ENCODE measurements at places on chromosomes 16 and 17. TPM values are rescaled to one million over a fixed set of nuclear protein-coding genes. Genes with fewer than 3 reads are reported as not detected.

DNA sequence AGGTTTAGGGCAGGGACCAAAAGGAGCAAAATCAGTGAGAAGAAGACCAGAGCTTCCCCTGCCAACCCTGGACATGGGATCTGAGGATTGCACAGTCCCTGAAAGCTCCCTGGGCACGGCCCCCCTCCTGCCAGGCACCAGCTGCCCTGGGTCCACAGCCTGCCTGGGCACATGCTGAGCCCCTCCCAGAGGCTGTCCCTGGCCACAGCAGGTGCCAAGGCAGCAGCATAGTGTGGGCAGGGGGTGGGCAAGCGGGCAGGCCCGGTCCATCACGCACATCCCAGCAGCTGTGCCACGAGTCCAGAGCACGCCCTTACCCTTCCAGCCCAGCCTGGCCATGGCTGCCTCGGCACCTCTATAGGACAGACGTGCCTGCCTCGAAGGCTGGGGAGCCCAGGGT, 12.7 kb downstream of the SCN4A start:
- no peak for DNase-seq
- H3K36me3 ChIP-seq = no peaks in the 10 kb centered on the region
- H3K4me3 ChIP-seq = no peak overlapping the region
- peaks cover 38% of the 10 kb centered on the region for H3K27me3 ChIP-seq
- no peak overlapping the region for H3K27ac ChIP-seq
- H3K4me1 ChIP-seq = peaks cover 3% of the 10 kb centered on the region

GRCh38 chr17:77677211-77677610, 281.3 kb upstream of the TNRC6C start:
- no peak overlapping the region for H3K27ac ChIP-seq
- H3K36me3 ChIP-seq = no peaks in the 10 kb centered on the region
- peaks cover 62% of the 10 kb centered on the region for H3K27me3 ChIP-seq
- no peak overlapping the region for H3K4me3 ChIP-seq
- DNase-seq = no peak

GRCh38 chr17:28725660-28726225, 290 bp downstream of the TLCD1 start:
- peak overlapping the region; percentile 79 for H3K4me3 ChIP-seq
- H3K27ac ChIP-seq = peak overlapping the region; percentile 92
- H3K27me3 ChIP-seq = no peaks in the 10 kb centered on the region
- H3K36me3 ChIP-seq = peaks cover 10% of the 10 kb centered on the region
- peak; percentile 74 for DNase-seq
- H3K4me1 ChIP-seq = peaks cover 47% of the 10 kb centered on the region

DNA sequence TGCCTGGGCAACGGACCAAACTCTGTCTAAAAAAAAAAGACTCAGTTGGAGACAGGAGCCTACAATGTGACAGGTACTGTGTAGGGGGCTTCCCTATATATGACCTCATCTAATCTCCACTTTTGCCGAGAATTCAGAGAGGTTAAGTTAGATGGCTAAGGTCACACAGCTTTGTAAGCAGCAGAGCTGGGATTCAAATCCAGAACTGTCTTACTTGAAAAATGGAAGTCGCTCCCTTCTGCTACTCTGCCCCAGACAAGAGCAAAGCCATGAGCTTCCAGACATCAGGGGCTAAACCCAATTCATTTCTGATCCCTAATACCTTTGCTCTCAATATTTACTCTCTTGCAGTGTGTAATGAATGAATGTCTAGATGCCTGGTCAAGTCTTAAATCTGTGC, 41.5 kb upstream of the ABCC12 start:
- H3K36me3 ChIP-seq = no peaks in the 10 kb centered on the region
- H3K27me3 ChIP-seq = no peaks in the 10 kb centered on the region
- no peak overlapping the region for H3K4me3 ChIP-seq
- no peak overlapping the region for H3K27ac ChIP-seq
- peaks cover 6% of the 10 kb centered on the region for H3K4me1 ChIP-seq

- peaks cover 3% of the 10 kb centered on the region for H3K27me3 ChIP-seq
- no peaks in the 10 kb centered on the region for H3K36me3 ChIP-seq
- no peak overlapping the region for H3K4me3 ChIP-seq
- peaks cover 26% of the 10 kb centered on the region for H3K4me1 ChIP-seq
Measured at GRCh38 chr17:76493505-76494167, 7.6 kb downstream of the RHBDF2 start.

GRCh38 chr16:57615813-57616212, 12.6 kb upstream of the ADGRG1 start:
- no peaks in the 10 kb centered on the region for H3K36me3 ChIP-seq
- H3K27me3 ChIP-seq = no peaks in the 10 kb centered on the region
- H3K4me1 ChIP-seq = peaks cover 28% of the 10 kb centered on the region
- DNase-seq = no peak

- H3K4me3 ChIP-seq = no peak overlapping the region
- no peak overlapping the region for H3K27ac ChIP-seq
- peaks cover 38% of the 10 kb centered on the region for H3K36me3 ChIP-seq
- H3K4me1 ChIP-seq = no peaks in the 10 kb centered on the region
- H3K27me3 ChIP-seq = no peaks in the 10 kb centered on the region
Measured at GRCh38 chr17:82769041-82769440, 17.2 kb downstream of the TBCD start.

- no peak overlapping the region for H3K4me3 ChIP-seq
- no peak overlapping the region for H3K27ac ChIP-seq
- no peak for DNase-seq
- peaks cover 25% of the 10 kb centered on the region for H3K4me1 ChIP-seq
- H3K36me3 ChIP-seq = no peaks in the 10 kb centered on the region
- peaks cover 17% of the 10 kb centered on the region for H3K27me3 ChIP-seq
Measured at GRCh38 chr17:73155410-73156165, 9.2 kb upstream of the SSTR2 start.

DNA sequence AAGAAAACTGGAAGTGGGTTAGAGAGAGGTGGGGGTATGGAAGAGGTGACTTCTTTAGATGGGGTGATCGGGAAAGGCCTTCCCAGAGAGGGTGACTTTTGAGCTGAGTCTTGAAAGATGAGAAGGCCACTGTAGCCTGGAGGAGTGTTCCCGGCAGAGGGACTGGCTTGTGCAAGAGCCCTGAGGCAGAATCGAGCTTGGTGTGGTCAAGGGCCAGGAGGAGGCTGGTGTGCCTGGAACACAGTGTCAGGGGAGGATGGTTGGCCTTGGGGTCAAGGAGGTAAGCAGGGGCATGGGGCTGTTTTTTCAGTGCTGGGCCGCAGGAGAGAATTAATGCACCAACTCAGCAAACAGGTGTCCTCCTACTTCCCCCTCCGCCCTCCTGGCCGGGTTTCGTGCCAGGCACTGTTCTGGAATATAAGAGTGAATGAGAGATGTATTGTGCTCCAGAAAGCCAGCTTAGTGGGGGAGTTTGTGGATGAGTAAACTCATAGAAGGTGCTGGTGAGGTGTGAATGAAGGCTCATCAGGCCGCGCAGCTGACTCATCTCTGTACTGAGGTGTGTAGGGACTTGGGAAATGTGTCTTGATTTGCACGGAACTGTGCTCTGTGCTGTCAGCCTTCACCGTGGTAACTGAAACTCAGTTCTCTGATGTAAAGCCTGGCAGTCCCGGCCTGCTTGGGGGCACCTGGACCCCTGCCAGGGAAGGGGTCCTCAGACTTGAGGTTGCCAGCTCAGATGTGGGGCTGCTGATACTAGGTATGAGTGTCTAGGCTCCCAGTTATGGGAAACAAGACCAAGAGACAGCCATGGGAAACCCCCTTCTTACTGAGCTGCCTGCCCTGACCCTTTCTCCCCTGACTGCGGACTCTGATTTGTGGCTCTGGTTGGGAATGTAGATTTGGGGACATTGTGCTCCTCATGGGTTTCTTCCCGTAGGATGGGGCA, 15.3 kb downstream of the KSR1 start:
- no peak overlapping the region for H3K27ac ChIP-seq
- H3K36me3 ChIP-seq = no peaks in the 10 kb centered on the region
- no peaks in the 10 kb centered on the region for H3K27me3 ChIP-seq
- peaks cover 4% of the 10 kb centered on the region for H3K4me1 ChIP-seq
- no peak for DNase-seq

- no peak overlapping the region for H3K4me3 ChIP-seq
- peak overlapping the region; percentile 96 for H3K27ac ChIP-seq
- H3K27me3 ChIP-seq = no peaks in the 10 kb centered on the region
- no peak for DNase-seq
- H3K4me1 ChIP-seq = peaks cover 46% of the 10 kb centered on the region
Measured at GRCh38 chr17:49513641-49514040, 18.5 kb downstream of the NGFR start.

DNA sequence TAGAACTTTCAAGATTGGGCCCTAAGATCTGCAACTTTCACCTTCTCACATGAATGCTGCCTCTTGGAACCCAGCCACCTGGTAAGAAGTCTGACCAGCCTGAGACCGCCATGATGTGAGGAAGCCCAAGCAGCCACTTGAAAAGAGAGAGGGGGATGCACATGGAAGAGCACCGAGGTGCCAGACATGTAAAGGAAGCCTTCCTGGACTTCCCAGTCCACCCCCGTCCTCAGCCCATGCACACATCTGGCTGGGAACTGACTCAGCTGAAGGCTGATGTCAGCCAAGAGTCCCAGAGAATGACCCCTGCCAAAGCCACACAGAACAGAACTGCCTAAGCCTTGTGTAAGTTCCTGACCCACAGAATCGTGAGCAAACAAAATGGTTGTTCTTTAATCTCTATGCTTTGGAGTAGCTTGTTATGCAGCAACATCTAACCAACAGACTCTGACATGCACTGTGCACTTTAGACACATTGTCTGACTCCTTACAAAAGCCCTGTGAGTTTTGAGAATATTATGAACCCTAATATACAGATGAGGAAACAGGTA, 86.7 kb downstream of the RMI2 start:
- no peak overlapping the region for H3K27ac ChIP-seq
- H3K4me1 ChIP-seq = no peaks in the 10 kb centered on the region
- peaks cover 18% of the 10 kb centered on the region for H3K27me3 ChIP-seq
- H3K4me3 ChIP-seq = no peak overlapping the region
- no peaks in the 10 kb centered on the region for H3K36me3 ChIP-seq

DNA sequence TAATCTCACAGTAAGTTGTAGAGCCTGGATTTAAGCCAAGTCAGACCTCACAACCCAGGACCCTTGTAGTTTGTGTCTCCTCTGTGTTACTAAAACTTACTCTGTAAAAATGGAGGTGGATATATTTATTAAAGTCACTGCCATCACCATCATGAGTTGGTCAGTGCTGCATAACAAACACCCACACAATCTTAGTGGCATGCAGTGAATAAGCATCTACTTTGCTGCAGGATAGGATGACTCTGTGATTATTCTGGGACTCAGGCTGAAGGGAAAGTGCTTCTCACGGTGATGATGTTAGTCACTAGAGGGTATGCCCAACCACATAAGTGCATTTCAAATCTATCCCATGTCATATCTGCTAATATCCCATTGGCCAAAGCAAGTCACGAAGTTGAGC, 398.7 kb downstream of the XYLT1 start:
- no peak overlapping the region for H3K4me3 ChIP-seq
- H3K4me1 ChIP-seq = peaks cover 5% of the 10 kb centered on the region

GRCh38 chr17:76584427-76585032, 1.1 kb downstream of the ST6GALNAC2 start:
- H3K27ac ChIP-seq = no peak overlapping the region
- peaks cover 4% of the 10 kb centered on the region for H3K36me3 ChIP-seq
- peak overlapping the region; percentile 66 for H3K4me3 ChIP-seq
- no peak for DNase-seq
- peaks cover 12% of the 10 kb centered on the region for H3K4me1 ChIP-seq

- no peaks in the 10 kb centered on the region for H3K36me3 ChIP-seq
- peaks cover 2% of the 10 kb centered on the region for H3K4me1 ChIP-seq
- peaks cover 3% of the 10 kb centered on the region for H3K27me3 ChIP-seq
- H3K27ac ChIP-seq = no peak overlapping the region
Measured at GRCh38 chr16:1095450-1096168, 435 bp downstream of the C1QTNF8 start.

GRCh38 chr16:79618041-79618691, 17.6 kb upstream of the MAF start:
- H3K36me3 ChIP-seq = no peaks in the 10 kb centered on the region
- H3K4me3 ChIP-seq = no peak overlapping the region
- no peaks in the 10 kb centered on the region for H3K4me1 ChIP-seq
- peaks cover 16% of the 10 kb centered on the region for H3K27me3 ChIP-seq

DNA sequence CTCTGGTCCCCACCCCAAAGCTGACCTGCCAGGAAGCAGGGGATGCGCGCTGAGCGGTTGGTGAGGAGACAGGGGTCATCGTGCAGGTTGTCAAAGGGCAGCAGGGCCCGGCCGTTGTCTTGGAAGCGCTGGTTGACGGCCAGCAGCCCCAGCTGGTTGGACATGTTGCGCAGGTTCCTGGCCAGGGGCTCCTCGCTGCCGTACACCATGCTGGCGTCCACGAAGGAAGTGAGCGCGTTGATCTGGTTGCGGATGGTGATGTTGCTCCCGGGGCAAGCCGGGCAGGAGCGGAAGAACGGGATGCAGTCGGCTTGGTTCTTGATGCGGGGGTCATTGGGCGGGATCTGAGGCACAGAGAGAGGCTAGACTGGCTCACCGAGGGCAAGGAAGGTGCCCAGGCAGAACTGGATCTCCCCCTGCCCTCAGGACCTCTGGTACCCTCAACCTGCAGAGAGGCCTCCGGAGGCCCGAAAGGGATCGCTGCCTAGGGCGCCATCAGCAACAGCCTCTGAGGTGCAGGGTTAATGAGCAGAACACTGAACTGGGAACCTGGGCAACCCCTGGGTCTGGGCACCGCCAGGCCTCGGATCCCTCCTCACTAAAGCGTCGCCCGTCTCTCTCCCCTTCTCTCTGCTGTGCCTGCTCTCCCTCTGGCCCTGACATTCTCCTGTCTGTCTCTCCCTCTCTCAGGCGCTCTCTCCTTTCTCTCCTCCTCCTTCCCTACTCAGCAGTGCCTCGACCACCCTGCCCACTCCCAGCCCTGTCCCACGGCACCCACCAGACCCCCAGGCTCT, 2.7 kb downstream of the MPO start:
- no peaks in the 10 kb centered on the region for H3K36me3 ChIP-seq
- no peaks in the 10 kb centered on the region for H3K4me1 ChIP-seq
- no peak overlapping the region for H3K27ac ChIP-seq
- DNase-seq = no peak
- no peak overlapping the region for H3K4me3 ChIP-seq

GRCh38 chr16:56332464-56333079, 92.8 kb downstream of the AMFR start:
- no peaks in the 10 kb centered on the region for H3K27me3 ChIP-seq
- H3K36me3 ChIP-seq = no peaks in the 10 kb centered on the region
- H3K4me3 ChIP-seq = no peak overlapping the region
- H3K27ac ChIP-seq = no peak overlapping the region
- peaks cover 17% of the 10 kb centered on the region for H3K4me1 ChIP-seq

DNA sequence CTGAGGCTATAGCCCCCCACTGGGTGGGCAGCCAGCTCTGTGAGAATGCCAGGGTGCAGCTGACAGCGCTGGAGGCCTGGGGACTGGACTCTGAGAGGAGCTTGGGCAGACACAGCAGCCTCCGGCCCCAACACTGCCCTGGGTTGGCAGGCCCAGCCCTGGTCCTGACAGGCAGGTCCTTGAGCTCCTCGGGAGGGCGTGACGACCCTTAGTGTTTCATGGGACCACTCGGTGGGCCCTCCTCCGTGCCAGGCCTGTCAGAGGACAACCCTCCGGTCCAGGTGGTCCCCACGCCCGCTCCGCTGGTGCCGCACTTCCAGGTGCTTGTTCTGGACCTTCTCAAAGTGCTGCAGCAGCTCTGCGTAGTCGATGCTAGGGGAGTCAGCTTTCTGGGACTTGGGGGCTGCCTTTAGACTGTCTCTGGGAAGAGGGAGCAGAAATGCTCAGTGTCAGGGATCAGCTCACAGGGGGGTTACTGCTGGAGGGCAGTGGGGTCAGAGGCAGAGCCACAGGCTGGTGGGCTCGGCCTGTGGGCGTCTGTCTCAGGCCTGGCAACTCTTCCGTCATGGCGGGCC, 1.9 kb upstream of the MTSS2 start:
- peaks cover 36% of the 10 kb centered on the region for H3K4me1 ChIP-seq
- peak overlapping the region; percentile 84 for H3K27ac ChIP-seq

The GFAP gene
- total RNA-seq = not detected

The NPIPB8 gene
- 0.16 TPM for total RNA-seq

The IKZF3 gene
- 0.75 TPM for total RNA-seq

The KCNG4 gene
- not detected for total RNA-seq

The ERI2 gene
- total RNA-seq = 19.2 TPM

The ACE gene
- 2.9 TPM for total RNA-seq

The TMEM106A gene
- total RNA-seq = 13.3 TPM

The OR4D1 gene
- total RNA-seq = not detected

The CPHXL2 gene
- not detected for total RNA-seq
